ENCODE measurements at places on chromosomes 2 and 18. TPM values are rescaled to one million over a fixed set of nuclear protein-coding genes. Genes with fewer than 3 reads are reported as not detected.

- H3K36me3 ChIP-seq = no peaks in the 10 kb centered on the region
- no peak for DNase-seq
- H3K4me3 ChIP-seq = no peak overlapping the region
- H3K27me3 ChIP-seq = no peaks in the 10 kb centered on the region
These were observed 636.7 kb upstream of the ID2 start for GRCh38 chr2:8045081-8045614.

GRCh38 chr2:197297772-197298318 is 12.7 kb downstream of the ANKRD44 start:
- no peak overlapping the region for H3K4me3 ChIP-seq
- peaks cover 16% of the 10 kb centered on the region for H3K4me1 ChIP-seq
- H3K27me3 ChIP-seq = no peaks in the 10 kb centered on the region
- no peak for DNase-seq

GRCh38 chr2:69716555-69717120 is 25.3 kb upstream of the ANXA4 start:
- H3K27ac ChIP-seq = no peak overlapping the region
- no peak for DNase-seq
- no peaks in the 10 kb centered on the region for H3K4me1 ChIP-seq
- H3K4me3 ChIP-seq = no peak overlapping the region
- H3K36me3 ChIP-seq = no peaks in the 10 kb centered on the region

GRCh38 chr2:147097747-147098146 is 747.1 kb upstream of the ACVR2A start:
- H3K36me3 ChIP-seq = no peaks in the 10 kb centered on the region
- H3K27me3 ChIP-seq = no peaks in the 10 kb centered on the region
- no peak overlapping the region for H3K27ac ChIP-seq
- no peak overlapping the region for H3K4me3 ChIP-seq

GRCh38 chr2:109269706-109270504 is 140.9 kb downstream of the SH3RF3 start:
- no peaks in the 10 kb centered on the region for H3K4me1 ChIP-seq
- DNase-seq = no peak
- no peaks in the 10 kb centered on the region for H3K27me3 ChIP-seq

LOXHD1 gene
- total RNA-seq = 0.16 TPM

IL36A gene
- total RNA-seq = not detected

SCYGR4 gene
- total RNA-seq = not detected

PRSS56 gene
- not detected for total RNA-seq

SLC11A1 gene
- 56.1 TPM for total RNA-seq

Measured in aorta (tissue), 5 donors.